ENCODE measurements at places on chromosomes 5 and 9.

GRCh38 chr5:147708708-147709107 lies 73.8 kb downstream of the JAKMIP2 start:
- no peak for DNase-seq

- no peak for DNase-seq
Measured at GRCh38 chr5:82563745-82564144, 285.6 kb upstream of the RPS23 start.

DNA sequence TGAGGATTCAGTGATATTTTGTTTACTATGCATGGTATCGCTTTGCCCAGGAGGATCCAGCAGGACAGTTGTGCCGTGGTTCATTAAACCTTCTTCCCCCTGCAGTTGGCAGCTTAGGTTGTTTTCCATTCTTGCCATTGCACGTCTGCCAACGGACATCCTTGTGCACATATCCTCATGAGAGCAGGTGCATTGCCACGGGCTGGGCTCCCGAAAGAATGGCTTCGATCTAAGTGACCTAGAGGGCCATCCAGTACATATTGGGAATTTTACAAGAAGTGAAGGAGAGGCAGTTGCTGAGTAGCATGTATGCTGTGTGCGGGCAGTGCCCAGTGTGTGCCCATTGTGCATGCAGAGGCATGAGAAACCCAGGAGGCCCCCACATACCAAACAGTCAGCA lies 22.1 kb downstream of the HRH2 start:
- no peak for DNase-seq

DNA sequence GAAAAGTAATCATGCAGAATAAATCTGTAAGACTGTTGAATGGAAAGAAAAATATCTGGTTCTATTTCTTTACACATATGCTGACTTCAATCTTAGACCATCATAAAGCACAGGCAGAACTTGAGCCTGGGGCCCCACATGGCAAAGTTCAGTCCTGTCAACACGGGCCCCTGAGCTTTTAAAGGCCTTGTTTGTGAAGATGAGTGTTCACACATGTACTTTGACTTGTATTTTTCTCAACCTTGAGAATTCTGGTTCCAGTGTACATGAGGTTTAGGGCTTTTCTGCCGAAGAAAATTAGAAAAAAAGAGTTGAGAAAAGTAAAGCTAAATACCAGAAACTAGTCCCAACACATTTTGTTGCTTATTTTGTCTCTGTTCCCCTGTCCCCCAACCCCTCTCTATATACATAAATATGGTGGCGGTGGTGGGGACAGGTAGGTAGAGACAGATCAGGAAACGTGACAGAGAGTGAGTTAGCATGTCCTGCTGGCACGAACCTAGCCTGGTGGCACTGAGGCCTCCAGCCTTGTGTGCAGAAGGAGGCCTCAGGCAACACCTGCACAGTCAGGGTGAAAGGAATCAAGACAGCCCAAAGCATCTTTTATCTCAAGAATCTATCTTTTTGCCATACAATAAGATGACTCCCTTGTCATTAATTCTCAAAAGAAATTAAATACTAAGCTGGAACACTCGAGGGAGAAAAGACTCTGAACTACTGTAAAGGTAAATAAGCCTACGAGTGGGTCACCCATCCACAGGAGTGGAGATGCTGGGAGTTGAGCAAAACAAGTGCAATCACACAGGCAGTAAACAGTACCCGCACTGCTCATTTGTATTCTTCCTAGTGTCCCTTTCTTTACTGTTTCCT lies 22.9 kb downstream of the LIFR start:
- DNase-seq: no peak

DNA sequence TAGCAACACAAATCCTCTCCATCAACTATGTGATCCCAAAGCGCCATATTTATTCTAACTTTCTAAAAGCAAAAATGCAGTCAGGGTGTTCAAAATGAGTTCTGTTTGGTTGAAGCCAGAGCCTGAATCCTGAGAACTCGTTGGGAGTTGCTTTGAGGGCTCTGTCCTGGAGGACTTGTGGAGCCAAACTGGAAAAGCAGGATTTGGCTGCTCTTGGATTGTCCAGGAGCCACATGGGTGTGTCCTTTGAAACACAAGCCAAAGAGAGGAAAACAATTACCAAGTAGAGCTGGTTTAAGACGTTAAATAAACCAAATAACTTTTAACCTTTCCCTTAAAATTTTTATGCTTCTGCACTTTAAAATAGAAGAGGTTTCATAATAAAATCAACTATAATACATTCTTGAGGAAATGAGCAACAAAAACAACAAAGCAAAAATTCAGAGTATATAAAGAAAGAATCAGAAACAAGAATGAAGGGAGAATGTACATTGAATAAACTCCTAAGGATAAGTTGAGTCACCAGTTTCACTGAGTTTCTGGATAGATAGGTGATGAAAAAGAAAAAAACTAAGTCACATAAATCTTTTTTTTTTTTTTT lies 13.5 kb downstream of the C5orf46 start:
- DNase-seq: no peak

DNA sequence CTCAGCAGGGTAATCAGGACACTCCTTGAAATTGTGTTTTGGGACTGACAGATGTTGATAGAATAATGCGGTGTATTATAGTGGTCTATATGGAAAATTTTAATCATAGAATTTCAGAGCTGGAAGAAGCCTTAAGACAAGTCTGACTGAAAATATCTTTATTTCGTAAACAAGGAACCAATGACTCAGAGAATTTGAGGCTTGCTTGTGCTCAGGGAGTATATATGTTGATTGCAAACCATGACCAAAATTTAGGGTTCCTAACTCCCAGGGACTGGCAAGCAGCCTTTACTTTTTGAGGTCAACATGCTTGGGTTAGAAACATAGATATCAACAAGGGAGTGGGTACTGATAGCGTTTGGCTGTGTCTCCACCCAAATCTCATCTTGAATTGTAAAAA lies 287.2 kb downstream of the CD180 start:
- no peak for DNase-seq

GRCh38 chr9:121937240-121937639 lies 155.9 kb downstream of the TTLL11 start:
- no peak for DNase-seq

GRCh38 chr5:96726802-96727201 lies 64.6 kb downstream of the CAST start:
- DNase-seq: no peak

DNA sequence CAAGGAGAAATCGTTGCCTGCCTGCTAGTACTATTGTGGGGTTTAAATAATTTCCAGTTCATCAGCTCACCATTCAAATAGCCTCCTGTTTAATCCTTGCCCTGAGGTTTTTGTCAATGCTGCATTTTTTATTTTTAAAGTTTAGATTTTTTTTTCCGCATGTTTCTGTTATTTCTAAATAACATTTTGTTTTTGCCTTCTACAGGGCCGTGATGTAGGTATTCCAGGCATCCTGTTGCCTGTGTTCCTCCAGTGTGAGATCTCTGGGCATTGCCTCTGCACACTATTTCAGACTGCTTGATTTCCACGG lies 124.3 kb downstream of the HSD17B3 start:
- no peak for DNase-seq

DNA sequence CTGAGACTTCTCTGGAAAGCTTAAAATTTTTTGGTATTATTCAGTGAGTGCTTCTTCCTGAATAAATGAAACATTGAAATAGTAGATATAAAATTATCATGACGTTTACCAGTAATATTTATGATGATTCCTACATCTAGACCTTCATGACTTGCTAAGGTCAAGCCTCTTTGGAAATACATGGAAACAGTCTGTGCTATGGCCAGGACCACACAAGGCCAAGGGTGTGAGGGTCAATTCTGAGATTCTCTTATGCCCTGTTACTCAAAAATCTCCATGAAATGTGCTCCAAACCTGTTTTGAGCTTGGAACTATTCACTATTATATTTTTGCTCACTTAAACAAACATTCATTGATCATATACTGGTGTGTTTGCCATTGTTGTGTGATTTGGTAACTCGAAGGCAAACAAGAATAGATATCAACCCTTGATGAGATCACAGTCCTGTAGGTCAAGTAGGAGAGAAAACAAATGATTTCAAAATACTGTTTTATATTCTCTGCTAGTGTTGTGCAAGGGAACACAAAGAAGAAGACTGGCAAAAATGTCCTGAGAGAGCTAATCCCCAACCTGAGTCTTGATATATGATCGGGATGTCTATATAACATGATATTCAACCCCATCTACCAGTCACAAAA lies 1254.9 kb upstream of the DMAC1 start:
- DNase-seq: no peak

DNA sequence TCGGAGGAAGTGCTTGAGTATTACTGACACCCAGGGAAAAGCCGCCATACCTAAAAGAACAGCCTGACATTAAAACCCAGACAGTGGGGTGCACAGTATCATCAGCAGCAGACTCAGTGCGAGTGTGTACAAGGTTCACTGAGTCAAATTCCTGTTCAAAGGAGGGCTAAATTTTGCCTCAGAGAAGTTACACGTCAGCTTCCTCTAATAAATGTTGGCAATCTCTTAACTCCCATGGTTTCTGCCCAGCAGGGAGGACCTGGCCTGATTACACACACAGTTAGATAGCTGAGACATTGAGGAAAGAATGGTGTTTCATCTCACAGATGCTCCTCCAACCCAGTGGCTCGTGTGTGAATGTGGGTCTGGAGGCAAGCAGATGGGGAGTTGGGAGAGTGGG lies 38.2 kb downstream of the NIPSNAP3B start:
- no peak for DNase-seq

- DNase-seq: no peak
Measured at GRCh38 chr9:17065062-17065461, 69.8 kb upstream of the CNTLN start.

Data from stimulated activated naive CD4-positive, alpha-beta T cell treated with Interleukin-2 at 50 U/mL for 16 hours (primary cell).